COR-L47 (cell line): ENCODE measurements at places on chromosomes 4 and X.
A peak's percentile ranks its signal among the peaks of the same experiment; 100 is the strongest.

DNA sequence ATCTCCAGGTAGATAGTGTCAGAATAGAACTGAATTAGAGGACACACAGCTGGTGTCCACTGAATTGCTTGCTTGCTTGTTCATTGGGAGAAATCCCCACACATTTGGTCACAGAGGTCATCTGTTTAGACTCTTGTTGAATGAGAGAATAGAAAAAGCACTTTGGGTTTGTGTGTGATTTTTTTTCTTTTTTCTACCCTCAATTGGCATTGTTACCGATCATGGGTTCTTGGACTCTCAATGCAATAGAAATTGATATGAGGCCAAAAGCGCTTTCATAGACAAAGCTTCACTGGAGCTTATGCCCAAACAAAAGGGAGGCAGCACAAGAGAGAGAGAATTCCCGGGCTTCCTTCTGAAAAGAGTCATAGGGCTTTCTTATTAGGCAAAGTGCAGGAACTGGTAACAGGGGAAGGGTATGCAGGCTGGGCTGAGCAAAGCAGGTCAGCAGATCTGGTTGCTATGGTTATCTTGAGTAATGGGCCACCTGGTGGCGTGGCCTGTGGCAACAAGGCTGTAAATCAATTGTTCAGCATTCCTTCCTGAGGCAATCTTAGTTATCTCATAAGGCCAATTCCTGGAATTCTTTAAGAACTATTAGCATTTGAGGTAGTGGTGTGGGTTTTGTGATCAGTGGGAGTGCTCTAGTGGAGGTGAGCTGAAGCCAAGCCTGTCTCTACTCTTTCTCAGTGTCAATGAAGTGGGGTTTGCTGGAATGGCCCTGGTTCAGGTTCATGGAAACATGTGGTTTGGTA lies 5.3 kb upstream of the GPR82 start:
- DNase-seq = no peak

DNA sequence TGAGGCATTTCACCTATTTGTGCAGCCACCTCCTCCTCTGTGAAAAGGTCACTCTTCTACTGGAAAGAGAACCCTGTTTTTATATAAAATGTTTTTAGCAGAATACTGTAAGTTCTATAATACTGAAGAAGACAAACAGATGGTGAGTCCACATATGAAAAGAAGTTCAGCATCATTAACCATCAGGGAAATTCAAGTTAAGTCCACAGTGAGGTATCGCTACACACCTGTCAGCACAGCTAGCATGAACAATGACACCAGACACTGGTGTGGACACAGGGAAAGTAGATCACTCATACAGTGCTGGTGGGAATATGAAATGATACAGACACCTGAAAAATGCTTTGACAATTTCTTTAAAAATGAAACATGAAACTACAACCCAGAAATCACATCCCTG lies 133.0 kb downstream of the MAD2L1 start:
- peak; percentile 61 for DNase-seq

- no peak for DNase-seq
Observed at GRCh38 chr4:76055016-76055415, 19.1 kb upstream of the CXCL11 start.

DNA sequence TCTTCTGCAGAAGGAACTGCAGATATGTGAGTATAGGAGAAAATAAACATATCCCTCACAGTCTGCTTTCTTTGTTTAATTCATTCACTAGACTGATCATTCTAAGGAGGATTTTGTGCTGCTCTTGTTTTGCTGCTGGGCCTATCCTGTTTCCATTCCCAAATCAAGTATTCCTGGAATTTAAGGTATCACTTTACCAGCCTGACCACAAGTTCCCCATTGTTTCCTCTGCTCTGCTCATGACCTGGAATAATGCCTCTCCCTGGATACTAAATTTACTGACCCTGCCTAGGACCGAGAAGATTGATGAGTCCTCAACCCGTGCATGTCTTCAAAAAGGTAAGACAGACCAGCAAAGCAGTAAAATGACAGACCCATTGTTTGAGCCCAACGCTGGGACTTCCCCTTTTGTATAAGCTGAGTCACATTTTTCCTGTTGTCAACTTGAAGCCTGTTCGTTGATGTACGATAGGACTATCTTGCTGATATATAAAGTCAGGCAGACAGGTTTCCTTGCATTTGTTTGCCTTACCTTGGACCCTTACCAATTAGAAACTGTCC lies 85.5 kb upstream of the TET2 start:
- DNase-seq = no peak

DNA sequence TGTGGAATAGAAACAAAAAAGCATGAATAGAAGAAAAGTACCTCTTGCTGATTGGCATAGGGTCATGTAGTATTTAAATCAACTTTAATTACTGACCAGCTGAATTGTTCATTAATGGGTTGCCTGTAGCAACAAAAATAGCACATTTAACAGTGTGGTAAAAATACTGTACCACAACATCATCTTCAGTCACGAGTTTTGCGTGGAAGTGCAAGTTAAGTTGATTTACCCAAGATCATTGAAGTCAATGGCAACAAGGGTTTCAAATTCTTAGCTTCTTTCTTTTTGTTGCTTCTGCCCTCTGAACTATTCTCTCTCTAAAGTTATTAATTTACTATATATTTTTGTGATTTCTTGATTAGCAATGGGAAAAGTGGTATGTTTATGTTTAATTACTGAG lies 526.6 kb downstream of the C4orf33 start:
- no peak for DNase-seq

DNA sequence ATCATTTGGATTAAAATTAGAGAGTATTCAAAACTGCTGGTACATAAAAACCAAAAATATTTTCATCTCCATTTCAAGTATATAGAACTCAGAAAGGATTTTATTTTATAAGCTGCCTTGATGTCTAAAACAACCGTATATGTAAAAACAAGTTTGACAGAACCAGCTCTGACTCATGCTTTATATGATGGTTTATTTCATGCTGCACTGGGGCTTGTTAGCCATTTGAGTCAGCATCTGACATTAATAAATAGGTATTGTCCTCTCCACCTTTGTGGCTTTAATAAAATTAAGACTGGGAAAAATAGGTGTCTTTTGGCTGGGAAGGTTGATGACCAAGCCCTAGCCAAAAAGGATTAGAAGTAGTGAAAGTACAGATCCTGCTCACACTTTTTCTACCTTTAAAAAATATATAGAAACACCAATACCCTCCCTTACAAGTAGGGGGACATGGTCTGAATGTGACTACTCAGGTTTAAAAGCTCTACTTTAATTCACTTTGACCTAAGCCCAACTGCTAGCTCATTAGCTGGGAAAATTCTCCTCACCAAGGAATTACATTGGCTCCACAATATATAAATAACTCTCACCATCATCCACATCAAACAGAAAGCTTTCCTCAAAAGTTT lies 228.1 kb downstream of the ADAMTS3 start:
- DNase-seq = no peak
